Frontal cortex (tissue), 4 donors: ENCODE measurements at places on chromosomes 3 and 15. TPM values are rescaled to one million over a fixed set of nuclear protein-coding genes. Genes with fewer than 3 reads are reported as not detected.

The KLHL40 gene
- total RNA-seq, result 0.41 TPM

The LAMB2 gene
- 30.2 TPM for total RNA-seq

The CCDC39 gene
- 0.82 TPM for total RNA-seq

The CELF6 gene
- total RNA-seq, result 11.4 TPM

The IMPG2 gene
- total RNA-seq, result 3.3 TPM

The MOBP gene
- 0.41 TPM for total RNA-seq

The GRAMD2A gene
- 1.2 TPM for total RNA-seq

The POPDC2 gene
- 0.82 TPM for total RNA-seq

The CD276 gene
- 24.9 TPM for total RNA-seq

The MELTF gene
- total RNA-seq, result 1.2 TPM

The NANOGP8 gene
- not detected for total RNA-seq

The ZNF385D gene
- 17.5 TPM for total RNA-seq

The TIMP4 gene
- 3.3 TPM for total RNA-seq

The CPNE9 gene
- total RNA-seq, result 0.41 TPM

The CACNA2D2 gene
- total RNA-seq, result 2.4 TPM

The GOLGA8K gene
- 0.41 TPM for total RNA-seq

The WDR49 gene
- 10.6 TPM for total RNA-seq

The MRPS11 gene
- 15.9 TPM for total RNA-seq

The DUSP7 gene
- total RNA-seq, result 8.6 TPM
